Hepatocyte (in vitro differentiated cells): ENCODE measurements at places on chromosomes 3 and 15.

DNA sequence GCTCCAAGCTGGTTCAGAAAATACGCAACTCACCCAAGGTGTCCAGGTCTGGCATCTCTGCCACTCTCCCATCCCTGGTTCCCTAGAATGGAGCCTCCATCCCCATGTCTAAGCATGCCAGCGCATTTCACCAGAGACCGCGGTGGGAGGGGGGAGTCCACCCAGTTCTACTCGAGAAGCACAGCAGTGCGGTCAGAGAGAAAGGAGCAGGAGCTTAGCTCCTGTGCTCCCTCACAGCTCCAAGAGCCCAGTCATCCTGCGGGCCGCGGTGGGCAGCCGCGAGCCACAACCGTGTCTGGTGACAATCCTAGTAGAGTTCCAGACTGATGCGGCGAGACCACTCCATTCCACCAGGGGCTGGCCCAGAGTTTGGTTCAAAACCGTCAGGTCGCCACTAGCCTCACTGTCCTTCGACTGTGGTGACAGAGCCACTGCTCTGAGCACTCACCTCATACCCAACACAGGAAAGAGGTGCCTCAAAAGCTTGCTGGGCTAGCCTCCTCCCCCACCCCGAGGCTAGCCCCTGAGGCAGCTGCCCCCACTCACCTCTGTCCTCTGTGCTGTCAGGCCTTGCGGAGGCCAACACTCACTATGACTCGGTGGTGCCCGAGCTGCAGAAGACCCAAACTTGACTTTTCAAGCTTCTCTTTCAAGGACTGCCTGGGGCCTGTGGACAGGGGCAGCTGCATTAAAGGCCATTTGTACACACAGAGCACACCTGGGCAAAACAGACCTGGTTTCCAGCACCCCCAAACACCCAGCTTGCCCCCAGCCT, 185.4 kb downstream of the XXYLT1 start:
- DNase-seq: no peak

GRCh38 chr15:43749690-43750345, 3.6 kb downstream of the PDIA3 start:
- DNase-seq: no peak

DNA sequence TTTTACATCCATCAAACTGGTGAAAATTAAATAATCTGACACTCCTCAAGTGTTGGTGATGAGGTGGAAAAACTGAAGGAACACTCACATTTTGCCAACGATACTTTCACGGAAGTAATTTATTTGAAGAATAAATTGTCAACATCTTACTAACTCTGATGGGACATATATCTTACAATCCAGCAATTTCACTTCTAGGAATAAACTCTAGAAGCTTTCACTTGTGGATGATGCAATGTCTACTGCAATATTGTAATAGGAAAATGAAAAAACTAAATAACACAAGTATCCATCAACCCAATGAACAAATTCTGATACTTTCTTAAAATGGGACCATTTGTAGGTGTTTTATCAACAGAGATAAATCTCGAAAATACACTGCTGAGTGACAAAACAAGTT, 16.2 kb upstream of the LIPC start:
- DNase-seq: no peak

DNA sequence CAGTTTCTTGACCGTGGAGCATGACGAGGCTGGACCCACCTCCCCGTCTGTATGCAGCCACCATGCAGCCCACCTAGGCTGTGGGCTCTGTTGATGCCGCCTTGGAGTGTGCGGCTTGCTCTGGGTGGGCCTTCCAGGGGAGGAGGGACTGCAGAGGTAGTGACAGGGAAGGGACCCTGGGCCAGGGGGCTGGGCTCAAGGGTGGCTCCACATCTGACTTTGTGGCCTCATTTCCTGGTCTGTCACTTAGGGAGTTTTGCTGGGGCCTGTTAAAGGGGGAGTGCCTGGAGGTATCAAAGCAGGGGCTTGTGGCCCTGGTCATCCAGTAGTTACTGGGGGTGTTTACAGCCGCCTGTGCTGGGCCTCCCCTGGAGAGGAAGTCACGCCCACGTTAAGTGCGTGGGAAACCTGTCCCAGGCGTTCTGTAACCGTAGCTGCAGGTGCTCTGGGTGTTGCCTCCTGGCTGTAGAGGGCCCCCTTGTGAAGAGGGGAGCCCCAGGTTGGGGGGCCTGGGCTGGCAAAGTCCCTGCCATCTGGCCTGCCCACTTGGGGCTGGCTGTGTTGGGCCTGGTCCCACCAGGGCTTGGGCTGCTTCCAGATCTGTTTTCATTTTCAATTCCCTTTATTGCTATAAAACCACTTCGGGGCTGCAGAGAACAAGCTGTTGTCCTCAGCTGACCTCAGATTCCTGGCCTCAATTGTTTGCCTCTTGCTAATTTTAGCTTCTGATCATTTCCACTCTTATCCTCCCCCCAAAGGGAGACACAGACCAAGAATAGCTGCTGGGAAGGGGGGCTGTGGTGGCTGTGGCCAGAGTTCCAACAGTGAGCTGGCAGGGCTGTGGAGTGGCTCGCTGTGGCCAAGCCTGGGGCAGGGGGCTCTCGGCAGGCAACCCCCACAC, 26.5 kb downstream of the KLF13 start:
- DNase-seq: peak; percentile 48

- no peak for DNase-seq
These were observed 69.4 kb downstream of the EPHB3 start for GRCh38 chr3:184630861-184631471.

GRCh38 chr15:48397841-48398240, 66.6 kb downstream of the DUT start:
- DNase-seq: no peak

DNA sequence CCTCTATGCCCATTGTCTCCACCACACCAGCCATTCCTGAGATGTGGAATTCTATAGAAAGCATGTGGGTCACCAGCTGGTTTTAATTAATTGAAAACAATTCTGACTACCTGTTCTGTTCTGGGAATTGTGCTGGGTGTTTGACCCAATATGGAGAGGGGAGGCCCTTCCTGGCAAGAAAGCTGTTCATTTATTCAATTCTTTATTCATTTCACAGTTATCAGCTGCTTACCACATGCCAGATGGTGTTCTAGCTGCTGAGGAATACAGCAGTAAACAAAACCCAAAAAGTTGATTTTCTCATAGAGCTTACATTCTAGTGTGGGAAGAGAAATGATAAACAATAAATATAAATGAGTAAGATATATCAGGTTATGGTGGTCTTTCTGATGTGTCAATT, 296.1 kb upstream of the RASGRP1 start:
- DNase-seq: no peak

- DNase-seq: no peak
These were observed 20.7 kb downstream of the KLF13 start for GRCh38 chr15:31347067-31347975.

- DNase-seq: no peak
These were observed 21.3 kb downstream of the LRIG1 start for GRCh38 chr3:66479532-66479947.

- DNase-seq: no peak
These were observed 90.3 kb downstream of the TMEM212 start for GRCh38 chr3:171933441-171933840.

DNA sequence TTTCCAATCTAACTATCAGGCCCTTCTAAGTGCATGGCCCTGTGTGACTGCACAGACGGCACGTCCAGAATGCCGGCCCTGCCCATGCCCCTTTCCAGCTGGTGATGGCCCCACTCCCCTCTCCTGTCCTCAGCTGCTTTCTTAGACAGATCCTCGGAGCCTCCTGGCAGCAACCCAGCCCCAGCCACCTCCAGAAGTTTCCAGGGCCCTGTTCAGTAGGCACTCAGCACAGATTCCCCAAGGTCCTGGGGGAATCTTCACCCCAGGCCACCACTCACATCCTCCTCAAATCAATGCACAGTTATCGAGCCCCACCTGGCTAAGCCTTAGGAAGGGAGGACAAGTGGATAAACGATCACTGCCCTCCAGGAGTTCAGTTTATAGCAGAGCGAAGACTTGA, 1.4 kb upstream of the CRABP1 start:
- no peak for DNase-seq

GRCh38 chr15:99999282-100000070, 266.2 kb upstream of the LYSMD4 start:
- no peak for DNase-seq

GRCh38 chr15:64050281-64051092, 4.2 kb upstream of the DAPK2 start:
- DNase-seq: peak; percentile 53

DNA sequence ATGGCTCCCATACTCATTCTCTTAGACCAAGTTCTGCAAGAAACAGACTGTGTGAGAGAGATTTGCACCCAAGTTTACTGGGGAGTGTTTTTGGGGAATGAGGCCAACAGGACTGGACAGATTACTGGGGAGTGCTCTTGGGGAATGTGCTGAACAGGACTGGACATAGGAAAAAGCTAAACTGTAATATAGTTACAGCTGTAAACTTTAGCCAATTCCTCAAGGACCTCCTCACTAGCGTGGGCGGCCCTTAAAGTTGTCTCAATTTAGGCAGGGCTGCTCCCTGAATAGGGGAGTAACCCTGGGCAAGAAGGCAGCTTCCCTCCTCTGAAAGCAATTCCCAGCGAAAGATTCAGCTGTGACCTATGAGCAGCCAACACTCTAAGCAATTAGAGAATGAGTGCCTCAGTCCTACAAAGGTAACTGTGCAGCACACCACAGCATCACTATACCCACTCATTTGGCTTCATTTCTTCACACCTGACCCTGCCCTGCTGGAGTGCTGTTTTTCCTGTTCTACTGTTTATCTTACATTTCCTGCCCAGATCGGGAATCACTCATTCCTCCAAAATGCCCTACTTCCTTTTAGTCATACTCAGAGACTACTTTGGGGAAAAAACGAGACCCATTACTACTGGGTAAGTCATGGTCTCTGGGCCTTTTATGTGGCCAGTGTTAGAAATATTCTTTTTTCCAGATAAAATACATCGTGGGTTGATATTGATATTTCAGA, 41.3 kb upstream of the TRIM42 start:
- DNase-seq: no peak

- DNase-seq: peak; percentile 93
These were observed at the start of gene CHSY1 for GRCh38 chr15:101251830-101252820. CHSY1 (minus strand) TSS chr15:101252048; CDS start chr15:101251456, 592 bp downstream.

DNA sequence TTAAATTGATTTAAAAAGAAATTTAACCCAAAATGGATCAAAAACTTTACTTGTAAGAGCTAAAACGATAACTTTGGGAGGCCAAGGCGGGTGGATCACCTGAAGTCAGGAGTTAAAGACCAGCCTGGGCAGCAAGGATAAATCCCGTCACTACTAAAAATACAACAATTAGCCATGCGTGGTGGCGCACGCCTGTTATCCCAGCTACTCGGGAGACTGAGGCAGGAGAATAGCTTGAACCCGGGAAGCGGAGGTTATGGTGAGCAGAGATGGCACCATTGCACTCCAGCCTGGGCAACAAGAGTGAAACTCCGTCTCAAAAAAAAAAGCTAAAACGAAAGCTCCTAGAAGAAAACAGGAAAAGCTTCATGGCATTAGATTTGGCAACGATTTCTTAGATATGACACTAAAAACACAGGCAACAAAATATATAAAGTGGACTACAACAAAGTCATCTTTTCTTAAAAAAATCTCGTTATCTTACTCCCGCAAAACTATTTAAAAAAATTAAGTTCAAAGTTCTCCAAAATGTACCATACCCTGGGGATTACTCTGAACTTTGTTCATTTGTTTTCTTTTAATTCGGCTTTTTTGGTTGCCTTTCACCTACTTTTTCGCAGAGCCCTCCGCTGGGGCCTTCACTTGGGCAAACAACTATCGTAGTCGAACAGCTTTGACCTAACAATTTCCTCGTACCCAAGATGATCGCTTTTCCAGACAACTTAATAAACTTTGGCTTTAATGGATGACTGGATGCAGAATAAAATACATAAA, 2.9 kb downstream of the HDDC3 start:
- no peak for DNase-seq

DNA sequence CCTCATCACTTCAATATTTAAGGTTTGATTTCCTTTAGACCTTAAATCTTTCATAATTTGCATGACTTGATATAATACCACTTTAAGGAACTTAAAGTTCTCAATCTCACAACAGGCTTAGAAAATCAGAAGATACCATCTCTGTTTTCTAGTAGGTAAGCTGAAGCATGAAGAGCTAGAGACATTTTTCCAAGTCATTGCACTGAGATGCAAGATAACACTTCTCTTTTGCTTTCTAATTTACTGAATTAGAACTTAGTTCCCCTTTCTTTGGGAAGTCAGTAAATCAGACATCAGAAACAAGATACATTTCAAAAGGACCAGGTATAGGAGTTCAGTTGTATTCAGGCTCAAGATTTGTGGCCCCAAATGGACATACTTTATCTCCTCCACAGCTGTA, 79.7 kb downstream of the DZIP3 start:
- no peak for DNase-seq
